Activated T-helper 1 cell treated with anti-CD3 and anti-CD28 coated beads, Interleukin-2, amount 50 U/mL, for 16 hours (primary cell): ENCODE measurements at places on chromosomes 7 and 10.

DNA sequence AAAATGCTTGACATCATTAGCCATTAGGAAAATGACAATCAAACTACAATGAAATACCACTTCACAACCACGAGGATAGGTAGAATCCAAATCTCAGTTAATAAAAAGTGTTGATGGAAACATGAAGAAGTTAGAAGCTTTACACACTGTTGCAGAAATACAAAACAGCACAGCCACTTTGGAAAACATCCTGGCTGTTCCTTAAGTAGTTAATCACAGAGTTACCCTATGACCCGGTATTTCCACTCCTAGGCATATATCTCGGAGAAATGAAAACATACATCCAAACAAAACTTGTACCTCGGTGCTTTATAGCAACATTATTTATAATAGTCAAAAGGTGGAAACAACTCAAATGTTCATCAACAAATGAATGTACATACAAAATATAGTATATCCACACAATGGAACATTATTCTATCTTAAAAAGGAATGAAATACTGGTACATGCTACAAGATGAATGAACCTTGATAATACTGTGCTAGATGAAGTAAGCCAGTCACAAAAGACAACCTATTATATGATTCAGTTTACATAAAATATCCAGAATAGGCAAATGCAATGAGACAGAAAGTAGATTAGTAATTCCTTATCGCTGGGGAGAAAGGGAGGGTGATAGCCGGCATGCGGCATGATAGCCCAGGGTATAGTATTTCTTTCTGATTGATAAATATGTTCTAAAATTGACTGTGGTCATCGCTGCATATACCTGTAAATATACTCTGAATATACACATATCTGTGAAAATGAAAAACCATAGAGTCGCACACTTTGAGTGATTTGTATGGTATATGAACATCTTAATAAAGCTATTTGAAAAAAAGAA is 1.9 kb downstream of the VWDE start:
- DNase-seq = no peak

DNA sequence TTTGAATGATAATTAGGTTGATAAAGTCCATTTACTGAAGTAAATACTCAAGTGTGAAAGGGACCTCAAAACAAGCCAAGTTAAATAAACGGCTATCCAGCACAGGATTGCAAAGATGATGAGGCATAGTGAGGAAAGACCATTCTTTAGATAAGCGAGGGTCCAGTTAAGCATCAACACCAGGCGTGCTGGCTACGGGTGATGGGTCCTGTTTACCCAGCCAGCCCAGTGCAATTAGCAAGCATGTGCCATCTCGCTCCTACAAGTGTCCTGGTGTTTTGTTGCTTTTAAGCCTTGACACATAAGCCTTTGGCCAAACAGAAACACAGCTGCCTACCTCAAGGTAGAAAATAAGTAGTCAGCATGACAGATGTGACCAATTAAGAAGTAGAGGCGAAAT is 7.1 kb downstream of the NEBL start:
- DNase-seq = no peak

DNA sequence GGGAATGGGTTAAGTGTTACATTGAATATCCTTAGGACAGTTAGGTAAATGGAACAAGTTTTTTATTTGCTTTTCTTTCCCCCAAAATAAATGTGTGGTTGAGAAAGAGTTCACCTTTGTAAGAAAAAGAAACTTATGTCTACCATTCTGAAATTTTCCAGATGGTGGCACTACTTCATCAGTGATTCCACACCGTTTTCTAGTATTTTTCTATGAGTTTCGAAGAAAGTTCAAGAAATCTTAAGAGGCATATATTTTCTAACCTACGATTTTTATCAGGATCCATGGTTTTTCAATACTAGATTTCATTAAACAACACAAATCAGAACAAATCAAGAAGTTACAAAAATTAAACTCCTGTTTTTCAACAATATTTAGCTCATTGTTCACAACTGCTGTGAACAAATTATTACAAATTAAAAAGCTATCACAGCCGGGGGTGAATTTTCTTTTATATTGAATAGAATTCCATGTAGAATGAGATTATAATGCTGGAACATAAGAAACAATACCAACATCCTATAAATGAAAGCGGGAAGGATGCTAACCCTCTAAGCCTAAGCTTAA is 163.1 kb upstream of the NPVF start:
- DNase-seq = no peak

DNA sequence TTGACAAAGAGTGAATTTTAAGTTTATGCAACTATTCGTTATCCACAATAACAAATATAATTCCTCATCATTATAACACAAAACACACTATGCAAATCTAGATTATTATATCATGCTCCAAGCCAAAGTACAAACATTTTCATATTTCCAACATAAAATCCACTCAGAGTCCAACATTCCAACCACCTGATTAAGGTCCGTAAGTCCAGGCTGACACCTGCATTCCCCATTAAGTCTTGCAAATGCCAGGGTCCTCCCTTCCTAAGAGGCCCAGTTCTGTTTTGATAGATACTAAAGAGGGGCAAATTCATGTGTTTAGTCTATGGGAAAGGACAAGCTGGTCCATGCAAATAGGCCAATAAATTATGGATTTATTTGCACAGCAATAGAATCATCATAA is 206.1 kb downstream of the POU6F2 start:
- DNase-seq = no peak

GRCh38 chr10:129389194-129389593 is 77.8 kb upstream of the MGMT start:
- DNase-seq = no peak

- DNase-seq = no peak
These were observed 362.0 kb upstream of the NFE2L3 start for GRCh38 chr7:25789701-25790640.

- DNase-seq = no peak
These were observed 281.7 kb downstream of the PHTF2 start for GRCh38 chr7:78080241-78080640.

DNA sequence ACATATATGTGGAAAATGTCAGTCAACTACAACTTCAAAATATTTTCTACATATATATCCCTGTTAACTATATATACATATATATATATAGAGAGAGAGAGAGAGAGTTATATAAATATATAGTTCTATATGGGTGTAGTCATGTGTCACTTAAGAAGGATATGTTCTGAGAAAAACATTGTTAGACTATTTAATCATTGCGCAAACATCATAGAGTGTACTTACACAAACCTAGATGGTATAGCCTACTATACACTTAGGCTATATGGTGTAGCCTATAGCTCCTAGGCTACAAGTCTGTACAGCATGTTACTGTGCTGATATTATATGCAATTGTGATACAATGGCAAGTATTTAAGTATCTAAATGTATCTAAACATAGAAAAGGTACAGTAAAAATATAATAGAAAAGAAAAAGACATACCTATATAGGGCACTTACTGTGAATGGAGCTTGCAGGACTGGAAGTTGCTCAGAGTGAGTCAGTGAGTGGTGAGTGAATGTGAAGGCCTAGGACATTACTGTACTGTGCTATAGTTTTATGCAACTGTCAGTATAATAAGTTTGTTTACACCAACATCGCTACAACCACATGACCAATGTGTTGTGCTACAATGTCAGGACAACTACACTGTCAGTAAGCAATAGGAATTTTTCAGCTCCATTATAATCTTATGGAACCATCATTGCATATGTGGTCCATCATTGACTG is 18.0 kb upstream of the FGL2 start:
- no peak for DNase-seq

DNA sequence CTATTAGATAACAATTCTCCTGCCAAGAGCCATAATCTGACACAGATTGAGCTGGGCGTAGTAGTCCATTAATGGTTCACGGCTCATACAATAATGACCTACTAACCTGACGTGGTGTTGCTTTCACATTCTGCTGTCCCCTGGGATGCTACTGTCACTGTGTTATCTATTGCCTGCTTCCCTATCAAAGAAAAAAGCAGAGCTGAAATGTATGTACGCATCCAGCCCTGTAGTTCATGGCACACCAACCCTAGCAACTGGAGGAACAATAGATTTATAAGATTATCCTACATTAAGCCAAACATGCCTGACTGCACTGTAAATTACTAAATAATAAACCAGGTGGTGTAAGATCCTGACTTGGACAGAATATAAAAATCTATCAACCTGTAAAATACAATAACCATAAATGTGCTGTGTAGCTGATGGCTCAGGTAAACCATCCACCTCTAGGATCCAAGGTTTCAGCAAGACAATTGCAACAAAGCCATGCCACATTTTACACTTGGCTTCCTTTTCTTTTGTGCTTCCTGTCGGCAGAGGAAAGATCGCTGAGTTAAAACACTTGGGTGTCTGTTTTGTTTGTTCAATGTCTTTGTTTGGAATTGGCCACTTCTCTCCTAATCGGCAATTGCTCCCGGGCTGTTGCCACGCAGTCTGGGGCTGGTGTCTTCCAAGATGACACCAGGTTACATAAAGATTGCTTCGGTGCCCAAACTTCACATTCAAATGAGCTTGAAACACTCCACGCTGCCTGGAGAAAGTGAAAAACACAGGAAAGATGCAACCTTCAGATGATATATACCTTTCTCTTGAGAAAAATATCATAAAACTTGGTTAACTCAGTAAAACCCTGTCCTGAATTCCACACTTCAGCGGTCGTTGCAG is 143.9 kb upstream of the MGMT start:
- no peak for DNase-seq

DNA sequence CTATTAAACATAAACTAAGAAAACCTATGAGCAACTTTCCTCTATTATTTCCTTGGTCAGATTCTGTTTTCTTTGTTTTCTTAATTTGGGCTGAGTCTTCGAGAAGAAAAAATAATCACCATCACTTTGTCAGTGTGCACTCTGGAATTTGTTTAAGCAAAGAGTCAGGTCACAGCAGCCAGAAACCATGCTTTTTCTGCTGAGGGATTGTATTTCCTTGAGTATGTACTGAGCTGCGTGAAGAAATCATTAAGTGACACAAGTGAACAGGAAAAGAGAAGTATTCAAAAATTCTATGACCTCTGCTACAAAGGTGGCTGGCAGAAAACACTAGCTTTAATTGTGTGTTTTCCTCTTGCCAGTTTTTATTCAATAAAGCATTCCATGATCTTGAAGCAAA is 249.6 kb downstream of the VTI1A start:
- no peak for DNase-seq

- DNase-seq = no peak
These were observed 4.4 kb downstream of the EIF3B start for GRCh38 chr7:2358968-2359527.
